ENCODE measurements at places on chromosomes 4 and X. TPM values are rescaled to one million over a fixed set of nuclear protein-coding genes. Genes with fewer than 3 reads are reported as not detected.

Gene NWD2
- not detected for total RNA-seq

Gene ADH1B
- total RNA-seq: not detected

- H3K4me3 ChIP-seq: no peak overlapping the region
- H3K27ac ChIP-seq: peak overlapping the region; percentile 41
- no peak for DNase-seq
- H3K36me3 ChIP-seq: peaks cover 3% of the 10 kb centered on the region
- no peaks in the 10 kb centered on the region for H3K27me3 ChIP-seq
Observed at GRCh38 chr4:159205466-159205865, 102.6 kb downstream of the RAPGEF2 start.

GRCh38 chr4:78155616-78156105, 98.5 kb downstream of the FRAS1 start:
- no peak overlapping the region for H3K27ac ChIP-seq
- DNase-seq: no peak
- no peaks in the 10 kb centered on the region for H3K4me1 ChIP-seq
- H3K27me3 ChIP-seq: peaks cover 14% of the 10 kb centered on the region
- no peak overlapping the region for H3K4me3 ChIP-seq
- no peaks in the 10 kb centered on the region for H3K36me3 ChIP-seq

Gene SNCA
- not detected for total RNA-seq

Gene RTL3
- total RNA-seq: not detected

DNA sequence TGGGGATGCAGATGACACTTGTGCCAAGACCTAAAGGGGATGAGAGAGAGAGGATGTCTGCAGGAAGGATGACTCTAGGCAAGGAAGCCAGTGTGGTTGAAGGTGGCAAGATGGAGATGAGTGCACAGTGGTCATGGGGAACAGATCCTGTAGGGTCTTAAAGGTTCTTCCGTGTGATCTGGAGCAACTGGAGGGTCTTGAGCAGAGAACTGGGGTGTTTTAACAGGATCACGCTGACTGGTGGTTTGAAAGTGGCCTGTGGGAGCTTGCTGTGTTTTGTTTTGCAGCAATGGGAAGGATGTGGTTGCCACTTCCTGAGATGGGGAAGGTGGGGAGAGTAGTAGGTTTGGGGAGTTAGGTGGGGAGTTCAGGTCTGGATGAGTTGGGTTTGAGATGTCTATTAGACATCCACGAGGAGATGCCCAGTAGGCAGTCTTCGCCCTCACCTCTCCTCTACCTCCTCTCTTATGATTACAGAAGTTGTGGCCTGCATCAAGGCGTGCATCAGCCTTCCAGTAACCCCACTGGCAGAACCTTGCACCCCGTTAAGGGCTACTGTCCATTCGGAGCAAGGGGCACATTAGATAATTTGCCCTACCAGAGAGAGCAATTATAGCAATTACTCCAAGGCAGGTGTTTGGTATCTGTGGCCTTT, 1.4 kb upstream of the STBD1 start:
- peak overlapping the region; percentile 26 for H3K27ac ChIP-seq
- peaks cover 36% of the 10 kb centered on the region for H3K4me1 ChIP-seq
- no peaks in the 10 kb centered on the region for H3K36me3 ChIP-seq
- DNase-seq: peak; percentile 53
- peak overlapping the region; percentile 71 for H3K4me3 ChIP-seq
- peaks cover 16% of the 10 kb centered on the region for H3K27me3 ChIP-seq

GRCh38 chrX:27276751-27277150, 186.4 kb downstream of the PPP4R3C start:
- no peak for DNase-seq
- H3K27me3 ChIP-seq: no peaks in the 10 kb centered on the region
- no peaks in the 10 kb centered on the region for H3K4me1 ChIP-seq
- H3K36me3 ChIP-seq: no peaks in the 10 kb centered on the region
- H3K4me3 ChIP-seq: no peak overlapping the region

- no peaks in the 10 kb centered on the region for H3K4me1 ChIP-seq
- H3K27me3 ChIP-seq: no peaks in the 10 kb centered on the region
- no peaks in the 10 kb centered on the region for H3K36me3 ChIP-seq
- no peak overlapping the region for H3K4me3 ChIP-seq
- no peak for DNase-seq
Observed at GRCh38 chrX:50827996-50828395, 14.0 kb upstream of the SHROOM4 start.

GRCh38 chr4:118335774-118336173, 17.0 kb downstream of the PRSS12 start:
- H3K4me1 ChIP-seq: no peaks in the 10 kb centered on the region
- no peak overlapping the region for H3K4me3 ChIP-seq
- H3K36me3 ChIP-seq: no peaks in the 10 kb centered on the region
- no peak for DNase-seq

DNA sequence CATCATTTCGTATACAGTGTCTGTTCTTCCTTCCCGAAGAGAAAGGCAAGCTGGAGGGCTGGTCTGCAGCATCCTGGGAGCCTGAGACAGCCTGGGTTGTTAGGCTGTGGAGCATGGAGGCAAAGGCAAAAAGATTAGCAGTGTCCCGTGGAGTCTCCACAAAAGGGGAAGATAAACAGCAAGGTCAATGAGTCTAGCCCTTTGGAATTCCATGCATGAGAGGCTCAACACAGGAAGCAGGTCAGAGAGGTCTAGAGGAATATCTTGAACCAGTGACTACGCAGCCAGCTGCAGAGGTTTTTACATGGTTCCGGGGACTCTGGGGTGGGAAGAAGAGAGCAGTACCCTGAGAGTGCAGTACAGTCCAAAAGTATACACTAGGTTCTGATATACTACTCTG, 12.2 kb upstream of the MCF2 start:
- H3K27me3 ChIP-seq: no peaks in the 10 kb centered on the region
- H3K27ac ChIP-seq: no peak overlapping the region
- H3K4me1 ChIP-seq: no peaks in the 10 kb centered on the region
- DNase-seq: no peak
- no peak overlapping the region for H3K4me3 ChIP-seq

Gene AVPR2
- total RNA-seq: not detected

GRCh38 chr4:102344954-102345794, at the start of gene SLC39A8:
SLC39A8 (minus strand) TSS chr4:102345482; CDS start chr4:102344662, 820 bp downstream.
- peak; percentile 96 for DNase-seq
- peak within 1 kb of the TSS; percentile 81 for H3K4me3 ChIP-seq
- H3K27ac ChIP-seq: peak within 1 kb of the TSS; percentile 97
- H3K4me1 ChIP-seq: peaks cover 42% of the 10 kb centered on the region

Gene GPRIN3
- total RNA-seq: 10.6 TPM

Gene H2BW2
- not detected for total RNA-seq

Gene CLIC2
- total RNA-seq: 0.49 TPM

Gene ALAS2
- not detected for total RNA-seq

- H3K4me1 ChIP-seq: no peaks in the 10 kb centered on the region
- H3K4me3 ChIP-seq: no peak overlapping the region
- H3K27me3 ChIP-seq: no peaks in the 10 kb centered on the region
Observed at GRCh38 chr4:157880761-157881160, 292.1 kb downstream of the GASK1B start.

DNA sequence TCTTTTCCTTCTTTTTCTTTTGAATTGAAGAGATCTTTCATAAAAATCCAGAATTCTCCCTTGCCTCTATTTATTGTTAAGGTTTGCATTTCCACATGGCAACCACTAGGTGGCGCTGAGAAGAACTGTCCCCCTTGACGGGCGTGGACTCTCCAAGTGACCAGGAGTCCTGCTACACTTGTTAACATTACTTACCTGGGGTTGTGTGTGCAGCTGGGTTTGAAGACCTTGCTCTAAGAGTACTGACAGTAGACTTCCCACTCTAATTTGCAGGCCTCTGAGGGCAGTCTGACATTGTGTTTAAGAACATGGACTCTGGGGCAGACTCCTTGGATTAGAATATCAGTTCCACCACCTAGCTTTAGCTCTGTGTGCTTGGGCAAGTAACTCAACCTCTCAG, 52.8 kb downstream of the GPRIN3 start:
- H3K27ac ChIP-seq: peak overlapping the region; percentile 75
- DNase-seq: peak; percentile 48
- no peaks in the 10 kb centered on the region for H3K27me3 ChIP-seq
- H3K36me3 ChIP-seq: peaks cover 10% of the 10 kb centered on the region
- no peak overlapping the region for H3K4me3 ChIP-seq

Measured in activated CD8-positive, alpha-beta T cell treated with anti-CD3 and anti-CD28 coated beads for 36 hours (primary cell).